AG04449 (cell line): ENCODE measurements at places on chromosomes 1 and 21.

DNA sequence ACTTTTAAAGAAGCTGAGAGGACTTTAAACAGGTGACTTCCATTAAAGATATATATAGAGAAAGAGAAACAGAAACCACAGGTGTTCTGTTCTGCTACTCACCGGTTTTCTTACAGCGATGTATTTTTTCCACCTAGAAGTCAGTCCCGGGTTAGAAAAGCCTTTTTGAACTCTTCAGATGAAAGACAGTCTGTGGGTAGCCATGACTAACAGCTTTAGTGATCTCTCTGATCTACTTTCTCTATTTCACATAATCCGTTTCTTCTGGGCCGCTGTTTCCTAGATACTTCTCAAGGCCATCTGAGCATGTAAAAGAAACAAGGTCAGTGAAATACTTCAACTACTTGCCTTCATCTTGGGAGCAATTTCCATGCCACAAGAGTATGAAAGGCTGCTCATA lies 25.1 kb downstream of the WDR64 start:
- DNase-seq = no peak

DNA sequence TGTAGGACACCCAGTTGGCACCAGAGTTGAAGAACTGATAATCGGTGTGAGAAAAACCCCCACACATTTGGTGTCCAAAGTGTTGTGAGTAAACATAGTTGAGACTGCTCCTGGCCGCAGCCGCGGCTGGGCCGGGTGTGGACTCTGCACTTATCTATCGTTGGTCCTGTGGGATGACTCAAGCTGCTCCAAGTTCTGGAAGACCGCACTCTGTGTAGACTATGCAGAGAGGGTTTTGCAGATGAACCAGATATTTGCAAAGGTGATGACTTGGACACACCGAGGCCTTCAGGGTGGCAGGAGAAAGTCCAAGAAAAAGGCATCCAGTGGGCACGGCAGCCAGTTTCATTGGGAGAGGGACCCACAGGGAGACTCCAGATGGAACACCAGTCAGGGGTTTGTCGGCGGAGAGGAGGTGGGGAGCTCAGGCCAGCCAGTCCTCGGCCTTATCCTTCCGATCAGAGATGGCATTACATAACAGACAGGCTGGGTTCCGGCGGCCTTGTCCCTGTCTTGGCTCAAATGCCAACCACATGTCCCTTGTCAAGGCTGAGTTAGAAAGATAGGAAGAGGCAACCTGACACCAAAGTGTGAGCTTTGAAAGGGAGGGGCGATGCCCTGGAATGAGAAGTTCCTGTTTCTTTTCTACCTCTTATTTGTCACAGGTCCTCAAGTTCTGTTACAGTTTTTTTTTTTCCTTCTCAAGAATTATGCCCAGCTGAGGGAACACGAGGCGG lies 21.1 kb downstream of the C2CD2 start:
- no peak for DNase-seq

DNA sequence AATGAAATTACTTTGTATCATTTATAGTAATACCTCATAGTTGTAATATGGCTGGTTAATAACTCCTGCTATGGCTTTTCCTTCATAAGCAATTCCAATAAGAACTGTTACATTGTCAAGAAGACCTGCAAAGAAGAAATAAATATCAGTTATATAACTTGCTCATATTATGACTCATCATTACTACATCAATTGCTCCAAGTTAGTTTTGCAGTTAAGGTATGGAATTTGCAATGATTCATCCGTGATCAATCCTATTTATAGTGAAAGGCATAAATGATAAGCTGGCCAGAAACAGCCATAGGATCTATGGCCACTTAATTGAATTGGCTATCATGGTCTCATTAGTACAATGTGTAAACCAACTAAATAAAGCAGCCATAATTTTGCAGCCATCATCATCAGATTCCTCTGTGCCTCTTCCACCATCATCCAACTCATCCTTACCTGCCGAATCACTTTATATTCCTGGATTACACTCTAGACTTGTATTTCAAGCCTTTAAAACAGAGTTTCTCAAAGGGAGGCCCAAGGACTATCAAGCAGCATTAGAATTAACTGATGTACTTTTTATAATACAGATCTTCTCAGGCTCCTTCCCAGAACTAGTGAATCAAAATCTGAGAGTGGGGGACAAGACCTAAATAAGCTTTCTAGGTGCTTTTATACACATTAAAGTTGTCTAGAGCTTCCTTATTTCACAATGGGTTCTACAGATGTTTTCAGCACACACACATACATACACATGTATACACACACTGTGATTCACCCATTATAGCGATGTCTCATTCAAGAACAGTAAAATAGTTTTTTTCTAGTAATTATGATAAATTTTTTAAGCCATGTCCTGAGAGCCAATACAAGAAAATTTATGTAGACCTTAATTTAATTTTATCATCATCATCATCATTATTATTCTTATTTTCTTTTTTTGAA lies 21.2 kb upstream of the EPRS1 start:
- no peak for DNase-seq

DNA sequence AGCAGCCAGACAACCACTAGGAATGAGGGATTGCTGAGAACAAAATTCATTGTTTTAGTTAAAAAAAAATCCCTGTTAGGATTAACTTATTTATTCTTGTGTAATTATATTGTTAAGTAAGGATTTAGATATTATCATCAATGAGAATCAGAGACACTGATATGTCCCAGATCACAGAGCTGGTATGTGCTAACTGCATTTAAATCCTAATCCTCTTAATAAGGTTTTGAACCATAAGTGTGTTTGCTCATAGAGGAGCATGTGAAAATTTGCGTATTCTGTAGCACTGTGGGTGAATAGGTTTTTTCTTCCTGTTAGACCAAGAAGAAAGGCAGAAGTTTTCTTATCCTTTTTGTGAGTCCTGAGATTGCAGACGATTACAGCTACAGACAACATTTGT lies 147.1 kb downstream of the HHAT start:
- no peak for DNase-seq

GRCh38 chr1:168966217-168966616 lies 140.3 kb upstream of the ATP1B1 start:
- DNase-seq = no peak

GRCh38 chr1:196860323-196860884 lies 27.4 kb upstream of the CFHR4 start:
- no peak for DNase-seq
